AG04450 (cell line): ENCODE measurements at places on chromosomes 1 and 21.

GRCh38 chr1:217472915-217473314, 158.0 kb downstream of the GPATCH2 start:
- DNase-seq, result no peak

DNA sequence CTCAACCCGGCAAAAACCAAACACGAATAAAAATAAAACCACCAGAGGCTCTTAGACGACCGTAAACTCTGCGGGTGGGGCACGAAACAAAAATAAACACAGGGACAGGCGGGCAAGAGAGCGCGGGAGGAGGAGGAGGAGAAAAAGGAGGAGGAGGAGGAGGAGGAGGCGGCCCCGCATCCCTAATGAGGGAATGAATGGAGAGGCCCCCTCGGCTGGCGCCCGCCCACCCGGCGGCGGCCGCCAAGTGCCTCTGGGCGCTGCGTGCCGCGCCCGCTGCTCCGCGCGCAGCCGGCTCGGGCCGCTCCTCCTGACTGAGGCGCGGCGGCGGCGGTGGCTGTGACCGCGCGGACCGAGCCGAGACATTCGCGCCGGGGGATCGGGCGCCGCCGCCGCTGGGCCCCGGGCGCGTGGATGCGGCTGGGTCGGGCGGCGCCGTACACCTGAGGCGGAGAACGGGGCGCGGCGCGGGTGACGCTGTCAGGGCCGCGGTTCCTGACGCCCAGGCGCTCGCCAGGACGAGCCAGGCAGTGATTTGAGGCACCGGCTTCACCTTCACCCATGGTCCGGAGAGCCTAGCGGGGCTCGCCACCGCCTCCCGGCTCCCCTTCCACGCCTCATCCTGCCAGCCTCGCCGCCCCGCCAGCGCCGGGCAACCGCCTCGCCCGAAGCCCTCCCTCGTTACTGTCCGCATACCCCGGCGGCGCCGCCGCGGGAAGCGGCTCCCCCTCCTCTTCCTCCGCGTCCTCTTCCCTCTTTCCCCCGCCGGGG, at the start of gene MARK1:
Gene MARK1 (plus strand): TSS at position 229 of the 771 bp plus-strand sequence. CDS start 687 bp downstream, outside the sequence.
- DNase-seq, result no peak

- DNase-seq, result peak; percentile 37
Measured at GRCh38 chr1:192702212-192702902, 66.4 kb downstream of the RGS13 start.

- DNase-seq, result no peak
Measured at GRCh38 chr1:160406131-160406968, 6.0 kb downstream of the VANGL2 start.

GRCh38 chr1:67724928-67725560, 40.0 kb downstream of the GADD45A start:
- DNase-seq, result no peak

GRCh38 chr1:57312869-57313268, 111.0 kb downstream of the DAB1 start:
- DNase-seq, result no peak

GRCh38 chr1:91700332-91700731, 185.6 kb downstream of the TGFBR3 start:
- DNase-seq, result no peak

DNA sequence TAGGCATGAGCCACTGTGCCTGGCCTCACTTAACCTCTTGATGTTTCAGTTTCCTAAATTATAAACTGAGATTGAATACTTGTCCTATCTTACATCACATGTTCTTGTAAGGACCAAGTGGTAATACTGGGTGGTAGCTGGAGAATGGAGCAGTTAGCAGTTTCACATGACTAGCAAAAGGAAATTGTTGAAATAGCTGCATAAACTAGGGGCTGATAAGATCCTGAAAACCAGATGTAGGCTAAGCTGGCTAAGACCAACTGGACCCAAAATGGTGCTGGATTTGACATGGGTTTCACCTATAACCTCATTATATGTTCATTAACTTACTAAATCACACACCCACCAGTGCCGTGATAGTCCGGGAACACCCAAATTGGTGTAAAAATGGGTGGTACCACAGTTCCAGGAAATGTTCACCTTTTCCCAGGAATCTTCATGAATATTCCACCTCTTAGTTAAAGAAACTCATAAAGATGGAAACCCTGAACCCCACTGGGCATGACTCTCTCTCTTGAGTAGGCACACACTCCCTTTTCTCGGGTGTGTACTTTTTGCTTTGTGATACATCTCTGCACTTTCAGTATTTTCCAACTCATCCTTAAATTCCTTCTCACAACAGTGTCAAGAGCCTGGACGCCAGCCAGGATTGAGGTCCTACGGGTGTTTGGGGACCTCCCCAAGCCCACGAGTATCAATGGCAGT, at the start of gene PAPPA2:
Gene PAPPA2 (plus strand): TSS at position 502 of the 705 bp plus-strand sequence. CDS start 93,148 bp downstream, outside the sequence.
- no peak for DNase-seq
